ENCODE measurements at places on chromosomes 6 and 20.

- DNase-seq: no peak
These were observed 549.4 kb upstream of the SYNCRIP start for GRCh38 chr6:86192123-86192522.

DNA sequence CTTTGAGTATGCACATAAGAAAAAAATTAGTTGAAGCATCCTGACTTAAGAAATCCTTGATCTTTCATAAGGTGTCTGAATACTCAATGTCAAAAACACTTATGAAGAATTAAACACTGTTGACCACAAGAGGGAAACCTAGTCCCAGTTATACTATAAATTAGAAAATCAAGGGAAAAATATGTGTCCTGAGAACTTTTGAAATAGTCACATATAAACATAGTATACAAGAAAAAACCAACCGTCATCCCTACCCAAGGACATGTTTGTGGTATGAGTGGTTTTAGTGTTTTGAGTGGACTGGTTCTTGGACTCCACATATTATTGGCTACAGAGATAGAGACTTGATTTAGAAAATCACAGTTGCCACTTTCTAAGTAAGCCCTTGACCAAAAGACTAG is 7.6 kb upstream of the HLA-DRA start:
- peak; percentile 32 for DNase-seq

DNA sequence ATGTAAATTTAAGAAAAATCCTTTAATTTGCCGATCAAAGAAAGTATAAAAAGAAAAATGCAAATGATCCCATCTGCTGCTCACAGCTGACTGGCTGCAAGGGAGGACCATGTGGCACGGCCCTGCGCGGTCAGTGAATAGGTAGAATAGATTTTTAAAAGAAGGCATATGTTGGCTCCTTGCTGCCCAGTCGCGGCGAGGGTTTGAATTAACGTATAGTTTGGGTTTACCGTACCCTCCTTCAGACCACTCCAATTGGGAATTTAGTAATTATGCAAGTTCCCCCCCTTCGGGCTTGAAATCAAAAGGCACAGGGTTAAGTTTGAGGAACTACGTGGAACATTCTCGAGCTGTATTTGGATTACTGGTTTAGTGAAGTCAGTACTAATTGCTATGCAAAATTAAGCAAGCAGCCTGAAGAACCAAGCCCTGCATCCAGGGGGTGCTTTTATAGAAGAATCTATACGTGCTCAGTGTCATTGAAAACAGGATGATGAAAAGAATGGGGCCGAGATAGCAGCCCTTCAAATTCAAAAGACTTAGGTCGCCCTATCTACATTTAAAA is 1.1 kb upstream of the BEND3 start:
- DNase-seq: no peak

DNA sequence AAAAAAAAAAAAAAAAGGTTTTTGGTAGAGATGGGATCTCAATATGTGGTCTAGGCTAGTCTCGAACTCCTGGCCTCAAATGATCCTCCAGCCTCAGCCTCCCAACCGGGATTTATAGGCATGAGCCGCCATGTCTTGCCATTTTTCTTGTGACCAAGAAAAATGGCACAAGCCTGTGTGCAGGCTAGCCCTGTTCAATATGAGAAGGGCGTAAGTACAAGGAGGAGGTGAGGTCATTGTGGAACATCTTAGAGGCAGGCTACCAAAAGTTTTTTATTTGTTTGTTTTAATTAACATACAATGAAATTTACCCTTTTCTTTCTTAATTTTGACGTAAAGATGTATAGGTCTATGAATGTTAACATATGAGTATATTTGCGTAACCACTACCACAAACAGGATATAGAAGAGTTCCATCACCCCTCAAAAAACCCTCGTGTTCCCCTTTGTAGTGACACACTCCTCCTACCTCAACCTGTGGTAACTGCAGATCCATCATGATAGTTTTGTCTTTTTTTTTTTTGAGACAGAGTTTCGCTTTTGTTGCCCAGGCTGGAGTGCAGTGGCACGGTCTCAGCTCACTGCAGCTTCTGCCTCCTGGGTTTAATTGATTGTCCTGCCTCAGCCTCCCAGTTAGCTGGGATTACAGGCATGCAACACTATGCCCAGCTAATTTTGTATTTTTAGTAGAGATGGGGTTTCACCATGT is 28.3 kb upstream of the KIF3B start:
- DNase-seq: no peak

- DNase-seq: no peak
These were observed 77.7 kb downstream of the CHD6 start for GRCh38 chr20:41540459-41540858.

DNA sequence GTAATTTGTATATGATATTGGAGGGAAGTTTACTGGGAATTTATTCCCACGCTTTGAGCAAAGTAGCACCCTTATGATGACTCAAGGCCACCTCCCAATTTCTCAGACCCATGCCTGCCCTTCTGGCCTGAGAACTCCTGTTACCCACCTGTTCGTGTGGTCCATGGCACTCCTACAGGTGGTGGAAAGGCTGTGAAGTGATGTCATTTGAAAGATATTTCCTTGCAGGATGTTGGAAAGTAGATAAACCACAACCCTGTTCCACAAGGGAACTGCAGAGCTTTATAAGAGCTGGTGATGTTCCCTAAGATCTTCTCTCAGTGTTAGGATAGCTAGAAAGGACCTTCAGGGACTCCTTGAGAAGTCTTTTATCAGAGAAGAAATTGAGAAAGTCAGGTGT is 70.5 kb downstream of the ADGRG6 start:
- no peak for DNase-seq

DNA sequence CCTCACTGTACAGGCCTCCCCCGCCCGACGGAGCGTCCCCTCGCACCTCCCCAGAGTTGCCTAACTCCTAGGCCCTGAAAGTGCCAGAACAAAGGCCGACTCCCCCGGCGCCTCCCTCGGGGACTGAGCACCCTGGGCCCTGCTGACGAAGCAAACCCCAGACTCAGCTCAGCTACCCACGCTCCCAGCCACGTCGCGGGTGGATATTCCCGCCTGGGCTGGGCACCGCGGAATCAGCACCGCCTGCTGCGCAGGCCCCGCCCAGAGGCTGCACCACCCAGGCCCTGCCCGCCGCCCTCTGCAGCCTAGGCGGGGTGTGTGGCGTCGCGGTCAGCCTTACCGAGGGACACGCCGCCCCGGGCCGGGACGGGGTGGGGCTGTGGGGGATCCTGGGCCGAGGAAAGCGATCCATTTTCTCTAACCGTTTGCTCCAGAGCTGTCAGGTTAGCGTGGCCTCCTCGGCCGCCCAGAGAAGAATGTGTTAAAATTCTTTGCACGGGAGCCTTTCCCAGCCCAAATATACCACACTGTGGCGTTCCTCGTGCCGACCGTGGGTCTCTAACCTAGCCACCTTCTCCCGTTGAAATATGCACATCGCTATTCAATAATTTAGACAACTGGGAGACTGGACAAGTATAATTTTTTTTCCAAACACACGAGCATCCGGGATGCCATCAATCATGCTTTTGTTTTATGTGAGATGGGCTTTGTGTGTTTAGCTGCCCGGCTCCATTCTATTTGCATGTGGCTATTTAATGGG is 31.4 kb downstream of the TFAP2A start:
- DNase-seq: no peak

DNA sequence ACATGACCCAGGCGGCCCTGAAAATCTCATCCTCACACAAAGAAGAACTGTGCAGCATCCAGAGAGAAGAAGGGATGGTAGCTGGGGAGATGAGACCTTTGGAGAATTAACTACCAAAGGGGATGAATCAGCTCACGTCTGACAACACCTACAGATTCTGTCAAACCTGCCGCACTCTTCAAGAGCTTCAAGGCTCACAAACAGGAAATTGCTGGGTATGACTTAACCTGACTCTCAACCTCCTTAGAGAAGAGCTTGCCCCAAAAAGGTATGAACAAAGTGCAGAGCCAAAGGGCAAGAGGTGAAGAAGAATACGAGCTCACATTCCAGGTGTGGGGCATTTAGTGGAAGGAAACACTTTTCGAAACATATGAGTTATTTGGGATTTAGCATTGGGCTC is 139.8 kb downstream of the BACH2 start:
- DNase-seq: no peak

- no peak for DNase-seq
These were observed 59.4 kb upstream of the CCDC167 start for GRCh38 chr6:37559050-37559449.

DNA sequence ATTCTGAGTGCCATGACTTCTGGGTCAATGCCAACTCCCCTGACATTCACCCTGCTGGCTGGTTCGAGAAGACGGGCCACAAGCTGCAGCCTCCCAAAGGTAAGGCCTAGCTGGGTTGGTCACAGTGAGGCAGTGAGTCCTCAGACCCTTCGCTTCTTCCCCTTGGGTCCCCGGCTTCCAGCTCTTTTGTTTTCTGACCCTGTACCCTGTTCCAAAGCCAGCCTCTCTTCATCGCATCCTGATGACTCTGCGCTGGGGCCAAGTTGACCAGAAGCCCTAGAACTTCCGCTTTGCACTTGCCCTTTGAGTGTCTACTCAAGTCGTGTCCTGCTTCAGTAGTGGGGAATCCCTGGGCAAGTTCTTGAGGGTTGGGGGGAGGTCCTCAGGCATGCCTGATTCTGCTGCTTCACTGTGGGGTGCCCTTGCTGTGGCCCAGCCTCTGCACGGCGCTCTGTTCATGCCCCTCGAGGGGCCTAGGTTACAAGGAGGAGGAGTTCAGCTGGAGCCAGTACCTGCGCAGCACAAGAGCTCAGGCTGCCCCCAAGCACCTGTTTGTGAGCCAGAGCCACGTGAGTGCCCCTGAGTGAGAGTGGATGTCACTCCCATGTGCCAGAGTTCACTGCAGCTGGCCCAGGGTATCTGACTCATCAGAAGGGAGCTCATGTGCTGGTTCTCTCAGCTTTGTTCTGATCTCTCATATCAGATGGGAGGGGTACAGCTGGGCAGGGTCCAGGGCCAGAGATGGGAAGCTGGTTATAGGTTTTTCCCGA is 23.0 kb downstream of the L3MBTL1 start:
- no peak for DNase-seq

GRCh38 chr20:33046412-33046811 is 7.3 kb upstream of the BPIFB3 start:
- no peak for DNase-seq

GRCh38 chr20:63544241-63544957 is 3.1 kb downstream of the SRMS start:
- DNase-seq: no peak

- DNase-seq: no peak
These were observed 88.3 kb upstream of the COL21A1 start for GRCh38 chr6:56335726-56336125.

Measured in Ammon's horn (tissue), 1 donor.